NCI-H1930 (cell line): ENCODE measurements at places on chromosomes 1 and 21.

GRCh38 chr1:45401524-45401923 lies 61.3 kb upstream of the MUTYH start:
- DNase-seq = no peak

DNA sequence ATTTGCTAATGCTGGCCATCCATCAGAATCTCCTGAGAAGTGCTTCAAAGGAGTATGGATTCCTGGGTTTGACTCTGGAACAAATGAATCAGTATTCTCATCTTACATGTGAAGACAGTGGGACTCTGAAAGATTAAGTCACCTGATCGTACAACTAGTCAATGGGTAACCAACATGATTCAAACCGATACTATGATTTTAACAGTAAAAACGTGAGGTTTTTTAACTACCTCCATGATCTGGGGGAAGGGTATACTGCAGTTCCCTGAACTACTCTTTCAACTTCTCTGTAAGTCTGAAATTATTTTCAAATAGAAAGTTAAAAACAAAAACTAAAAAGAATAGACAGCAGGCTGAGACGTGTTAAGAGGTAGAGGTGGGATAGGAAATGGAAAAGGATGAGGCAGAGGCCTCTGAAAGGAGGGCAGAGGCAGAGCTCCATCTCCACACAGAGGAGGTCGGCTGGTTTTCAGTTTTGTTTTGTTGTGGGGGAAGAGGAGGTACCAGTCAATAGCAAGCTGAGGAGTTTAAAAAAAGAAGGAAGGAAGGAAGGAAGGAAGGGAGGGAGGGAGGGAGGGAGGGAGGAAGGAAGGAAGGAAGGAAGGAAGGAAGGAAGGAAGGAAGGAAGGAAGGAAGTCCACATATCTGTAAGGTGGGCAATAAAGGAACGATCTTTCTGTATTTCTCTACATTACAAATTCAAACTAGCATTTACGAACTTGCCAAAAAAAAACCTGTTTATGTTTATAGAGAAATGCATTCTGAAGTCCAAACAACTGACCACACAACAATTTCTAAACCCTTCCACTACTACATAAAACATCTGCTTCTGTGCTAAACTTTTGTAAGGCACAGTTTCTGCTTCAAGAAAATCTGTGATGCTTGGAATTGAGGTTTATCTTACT lies 213.1 kb downstream of the RERE start:
- DNase-seq = no peak

- no peak for DNase-seq
These were observed 3.4 kb upstream of the CADM3 start for GRCh38 chr1:159168043-159168442.

GRCh38 chr1:184513421-184513820 lies 126.6 kb downstream of the C1orf21 start:
- DNase-seq = no peak

DNA sequence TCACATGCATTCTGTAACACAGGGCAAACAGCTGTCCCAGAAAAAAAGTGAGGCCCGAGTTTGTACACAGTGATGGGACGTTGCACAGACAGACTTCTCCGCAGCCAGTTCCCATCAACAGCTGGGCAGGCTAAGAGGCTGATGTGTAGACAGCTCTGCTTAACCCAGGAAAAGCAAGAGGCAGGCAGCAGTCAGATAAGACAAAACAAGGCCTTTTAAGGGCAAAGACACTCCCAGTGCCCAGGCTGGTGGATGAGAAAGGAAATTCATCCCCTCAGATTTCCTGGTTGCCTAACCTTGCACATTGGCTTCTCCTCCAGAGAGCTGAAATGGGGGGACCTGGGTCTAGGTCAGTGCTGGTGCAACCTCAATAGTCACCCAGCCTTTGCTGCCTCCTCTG lies 17.2 kb upstream of the PHLDA3 start:
- DNase-seq = no peak

DNA sequence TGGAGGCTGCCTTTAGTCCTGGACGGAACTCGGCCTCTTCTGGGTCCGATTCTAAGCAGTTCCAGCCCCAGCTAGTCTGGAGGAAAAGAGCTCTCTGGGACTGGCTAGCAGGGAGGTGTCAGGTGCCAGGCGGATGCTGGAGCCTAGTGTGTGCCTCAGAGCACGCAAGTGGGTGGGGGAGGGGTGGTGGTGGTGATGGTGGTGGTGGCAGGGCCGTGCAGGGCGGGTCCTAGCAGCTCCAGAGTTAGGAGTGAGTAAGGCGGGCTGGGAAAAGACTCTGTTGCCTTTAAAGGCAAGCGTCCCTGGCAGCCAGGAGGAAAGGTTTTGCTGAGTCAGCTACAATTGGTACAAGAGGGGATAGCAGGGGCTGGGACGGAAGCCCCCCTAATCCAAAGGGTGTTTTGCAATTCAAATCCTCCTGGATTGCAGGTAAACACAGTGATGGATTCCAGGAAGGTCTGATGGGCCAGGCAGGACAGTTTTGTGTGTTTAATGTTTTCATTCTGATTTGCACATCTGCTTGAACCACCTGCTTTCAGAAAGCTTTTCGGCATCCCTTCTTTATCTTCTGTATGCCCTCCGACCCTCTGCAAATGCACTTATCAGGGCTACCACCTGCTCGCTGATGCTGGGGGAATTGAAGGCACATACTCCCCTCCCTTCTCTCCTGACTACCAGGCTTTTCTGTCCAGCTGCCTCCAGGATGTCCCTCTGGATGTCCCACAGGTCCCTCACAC lies 4.1 kb upstream of the SLC2A1 start:
- DNase-seq = no peak

DNA sequence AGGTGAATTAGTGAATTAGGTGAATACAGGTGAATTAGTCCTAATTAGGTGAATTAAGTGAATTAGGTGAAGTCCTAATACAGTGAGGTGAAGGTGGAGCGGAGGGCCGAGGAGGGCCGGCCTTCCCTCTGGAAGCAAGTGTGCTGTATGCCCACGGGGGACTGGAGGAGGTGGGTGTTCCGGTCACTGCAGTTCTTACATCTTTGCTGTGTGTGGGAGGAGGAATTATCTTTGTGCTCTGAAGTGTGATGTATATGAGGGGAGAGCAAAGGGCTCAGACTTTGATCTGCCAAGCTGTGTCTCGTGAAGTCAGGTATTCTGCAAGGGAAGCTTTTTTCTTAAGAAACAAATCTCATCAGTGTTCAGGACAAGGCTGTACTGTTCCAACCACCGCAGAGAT lies 45.4 kb downstream of the AGPAT3 start:
- DNase-seq = no peak

- DNase-seq = no peak
These were observed 59.4 kb upstream of the ROR1 start for GRCh38 chr1:63714482-63714760.

- no peak for DNase-seq
These were observed 24.8 kb upstream of the SERTAD4 start for GRCh38 chr1:210207597-210208450.

DNA sequence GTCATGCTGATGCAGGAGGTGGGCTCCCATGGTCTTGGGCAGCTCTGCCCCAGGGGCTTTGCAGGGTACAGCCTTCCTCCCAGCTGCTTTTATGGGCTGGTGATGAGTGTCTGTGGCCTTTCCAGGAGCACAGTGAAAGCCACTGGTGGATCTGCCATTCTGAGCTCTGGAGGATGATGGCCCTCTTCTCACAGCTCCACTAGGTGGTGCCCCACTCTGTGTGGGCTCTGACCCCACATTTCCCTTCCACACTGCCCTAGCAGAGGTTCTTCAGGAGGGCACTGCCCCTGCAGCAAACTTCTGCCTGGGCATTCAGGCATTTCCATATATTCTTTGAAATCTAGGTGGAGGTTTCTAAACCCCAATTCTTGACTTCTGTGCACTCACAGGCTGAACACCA lies 1188.6 kb downstream of the MRPL39 start:
- DNase-seq = no peak
